ENCODE measurements at places on chromosomes 4 and X.

DNA sequence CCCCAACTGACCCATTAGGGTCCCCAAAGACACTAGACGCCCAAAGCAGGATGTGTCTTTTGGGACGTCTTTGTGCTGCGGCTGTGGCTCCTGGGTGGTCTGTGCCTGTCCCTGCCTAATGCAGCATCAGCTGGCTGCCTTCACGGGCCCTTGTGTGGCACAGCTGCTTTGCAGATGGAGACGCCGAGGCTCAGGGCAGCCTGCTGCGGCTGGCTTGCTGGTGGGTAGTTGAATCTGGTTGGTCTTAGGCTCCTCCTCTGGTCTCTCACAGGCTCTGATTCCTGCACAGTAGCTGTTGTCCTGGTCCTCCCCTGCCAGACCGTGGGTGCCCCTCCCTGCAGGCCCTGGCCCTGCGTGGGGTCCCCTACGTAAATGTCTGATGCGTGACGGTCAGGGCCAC is 8.1 kb downstream of the CPZ start:
- no peak for DNase-seq

GRCh38 chrX:1062351-1062750 is 150.1 kb downstream of the CRLF2 start:
- no peak for DNase-seq

DNA sequence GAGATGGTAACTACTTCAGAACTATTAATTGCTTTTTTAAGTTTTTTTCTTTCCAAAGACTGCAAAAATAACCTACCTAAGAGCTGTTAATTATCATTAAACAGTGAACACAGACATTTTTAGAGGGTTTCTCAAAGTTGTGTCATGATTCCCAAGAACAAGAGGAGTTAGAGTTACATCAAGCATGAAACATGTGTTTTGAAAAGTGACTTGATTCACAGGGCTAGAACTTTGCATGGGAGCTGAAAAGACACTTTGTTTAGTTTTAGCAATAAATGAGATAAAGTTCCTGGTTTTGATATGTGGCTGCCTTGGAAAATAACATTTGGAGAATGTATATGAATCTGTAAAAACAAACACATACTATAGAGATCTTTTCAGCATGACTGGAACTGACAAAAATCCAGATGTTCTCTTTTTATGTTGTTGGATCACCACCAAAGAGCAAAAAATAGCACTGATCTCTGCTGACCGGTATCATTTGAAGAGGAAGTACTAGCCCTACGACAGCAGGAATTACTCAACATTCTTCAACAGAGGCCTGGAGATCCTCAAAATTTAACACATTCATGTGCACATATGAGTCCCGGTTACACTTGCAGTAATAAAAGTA is 173.0 kb upstream of the PCDH18 start:
- DNase-seq = no peak

GRCh38 chrX:30533266-30533665 is 44.3 kb downstream of the TASL start:
- no peak for DNase-seq

Data from NCI-H1092 (cell line).